Suppressor macrophage (primary cell): ENCODE measurements at places on chromosomes 7 and 10.

- DNase-seq, result peak; percentile 16
Observed at GRCh38 chr7:82443547-82444219, at the start of gene CACNA2D1. CACNA2D1 (minus strand) TSS chr7:82443777.

GRCh38 chr7:66930341-66930740 lies 9.3 kb downstream of the TMEM248 start:
- no peak for DNase-seq

- no peak for DNase-seq
Observed at GRCh38 chr7:70582927-70583895, 548.7 kb upstream of the GALNT17 start.

GRCh38 chr7:73353243-73353642 lies 25.3 kb downstream of the FKBP6 start:
- DNase-seq, result no peak

GRCh38 chr10:133275684-133276092 lies 980 bp downstream of the ADAM8 start:
- DNase-seq, result peak; percentile 70

DNA sequence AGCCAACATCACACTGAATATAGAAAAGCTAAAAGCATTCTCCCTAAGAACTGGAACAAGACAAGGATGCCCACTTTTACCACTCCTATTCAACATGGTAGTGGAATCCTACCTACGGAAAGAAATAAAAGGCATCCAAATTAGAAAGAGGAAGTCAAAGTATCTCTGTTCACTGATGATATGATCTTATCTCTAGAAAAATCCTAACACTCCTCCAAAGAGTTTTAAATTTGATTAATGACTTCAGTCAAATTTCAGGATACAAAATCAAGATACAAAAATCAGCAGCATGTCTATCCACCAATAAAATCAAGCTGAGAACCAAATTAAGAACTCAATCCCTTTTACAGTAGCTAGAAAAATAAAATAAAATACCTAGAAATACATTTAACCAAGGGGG lies 35.3 kb upstream of the TNKS2 start:
- no peak for DNase-seq

GRCh38 chr7:66236713-66237303 lies 31.7 kb downstream of the TPST1 start:
- DNase-seq, result no peak

DNA sequence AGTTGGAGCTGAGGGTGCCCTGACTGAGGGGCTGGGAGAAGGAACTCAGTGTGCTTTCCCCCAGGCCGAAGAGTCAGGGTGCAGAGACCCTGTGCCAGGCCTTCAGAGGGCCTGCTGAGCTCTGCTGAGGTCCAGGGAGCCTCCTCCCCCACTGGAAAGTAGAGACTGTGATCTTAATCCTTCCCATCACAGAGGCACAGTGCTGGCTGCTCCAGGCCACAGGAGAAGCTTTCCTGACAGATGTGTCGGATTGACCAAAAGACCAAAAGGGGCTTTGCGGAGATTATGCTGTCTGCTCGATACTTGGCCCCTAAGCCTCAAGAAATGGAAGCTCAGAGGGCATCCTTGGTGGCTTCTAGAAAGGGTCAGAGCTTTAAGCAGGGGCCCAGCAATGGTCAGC lies 32.9 kb upstream of the BTRC start:
- DNase-seq, result no peak

GRCh38 chr7:75971961-75972763 lies 22.2 kb downstream of the TMEM120A start:
- DNase-seq, result peak; percentile 84

DNA sequence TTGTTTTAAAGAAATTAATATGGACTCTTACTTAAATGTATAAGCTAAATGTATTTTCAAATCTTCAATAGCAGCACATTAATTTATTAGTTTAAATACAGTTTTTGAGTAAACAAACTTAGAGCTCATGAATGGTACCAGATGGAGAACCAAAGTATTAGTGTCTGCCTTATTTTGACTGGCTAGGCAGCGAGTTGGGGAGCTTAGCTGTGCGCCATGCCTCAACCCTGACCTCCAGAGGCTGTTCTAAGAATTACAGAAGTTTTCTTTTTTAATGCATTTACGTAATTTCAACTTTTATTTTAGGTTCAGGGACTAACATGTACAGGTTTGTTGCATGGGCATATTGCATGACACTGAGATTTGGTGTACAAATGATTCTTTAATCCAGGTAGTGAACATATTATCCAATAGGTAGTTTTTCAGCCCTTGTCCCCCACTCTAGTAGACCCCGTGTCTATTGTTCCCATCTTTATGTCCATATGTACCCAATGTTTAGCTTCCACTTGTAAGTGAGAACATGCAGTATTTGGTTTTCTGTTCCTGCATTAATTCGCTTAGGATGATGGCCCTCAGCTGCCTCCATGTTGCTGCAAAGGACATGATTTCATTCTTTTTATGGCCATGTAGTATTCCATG lies 166.8 kb downstream of the IQUB start:
- DNase-seq, result peak; percentile 35

DNA sequence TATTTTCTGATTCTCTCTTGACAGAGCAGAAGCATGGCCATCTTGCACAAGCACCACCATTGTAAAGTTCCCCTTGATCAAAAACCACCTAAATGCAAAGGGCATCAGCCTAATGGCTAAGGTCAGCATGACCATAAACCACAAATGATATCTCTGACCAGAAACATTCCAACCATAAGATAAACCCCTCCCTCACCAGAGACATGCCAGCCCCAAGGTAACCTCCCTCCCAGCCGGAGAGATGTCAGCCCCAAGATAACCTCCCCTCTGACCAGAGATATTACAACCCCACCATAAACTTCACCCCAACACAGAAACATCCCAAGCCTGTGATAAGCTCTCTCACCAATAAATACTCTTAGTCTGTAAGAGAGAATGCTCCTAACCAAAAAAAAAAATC lies 72.1 kb upstream of the CDK1 start:
- DNase-seq, result no peak

- DNase-seq, result no peak
Observed at GRCh38 chr7:150856303-150857275, 4.3 kb downstream of the AOC1 start.

- no peak for DNase-seq
Observed at GRCh38 chr10:44792119-44792775, 118.9 kb upstream of the TMEM72 start.

DNA sequence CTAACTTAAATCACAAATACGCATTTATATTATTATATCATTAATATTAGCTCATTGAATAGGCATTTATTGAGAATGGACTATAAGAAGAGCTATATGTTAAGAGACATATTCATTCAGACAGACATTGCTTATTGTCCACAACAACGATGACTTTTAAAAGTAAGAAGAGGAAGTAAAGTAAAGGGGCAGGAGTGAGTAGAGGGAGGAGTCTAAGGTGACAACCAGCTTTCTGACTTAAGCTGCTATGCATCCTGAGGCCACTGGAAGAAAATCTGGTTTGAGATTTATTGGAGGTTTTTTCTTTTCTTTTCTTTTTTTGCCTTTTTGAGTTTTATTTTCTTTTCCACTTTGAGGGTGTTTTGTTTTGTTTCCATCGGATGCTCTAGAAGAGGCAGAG lies 723.5 kb downstream of the GRM8 start:
- DNase-seq, result no peak

- DNase-seq, result no peak
Observed at GRCh38 chr7:2640482-2640830, 8.7 kb downstream of the TTYH3 start.

DNA sequence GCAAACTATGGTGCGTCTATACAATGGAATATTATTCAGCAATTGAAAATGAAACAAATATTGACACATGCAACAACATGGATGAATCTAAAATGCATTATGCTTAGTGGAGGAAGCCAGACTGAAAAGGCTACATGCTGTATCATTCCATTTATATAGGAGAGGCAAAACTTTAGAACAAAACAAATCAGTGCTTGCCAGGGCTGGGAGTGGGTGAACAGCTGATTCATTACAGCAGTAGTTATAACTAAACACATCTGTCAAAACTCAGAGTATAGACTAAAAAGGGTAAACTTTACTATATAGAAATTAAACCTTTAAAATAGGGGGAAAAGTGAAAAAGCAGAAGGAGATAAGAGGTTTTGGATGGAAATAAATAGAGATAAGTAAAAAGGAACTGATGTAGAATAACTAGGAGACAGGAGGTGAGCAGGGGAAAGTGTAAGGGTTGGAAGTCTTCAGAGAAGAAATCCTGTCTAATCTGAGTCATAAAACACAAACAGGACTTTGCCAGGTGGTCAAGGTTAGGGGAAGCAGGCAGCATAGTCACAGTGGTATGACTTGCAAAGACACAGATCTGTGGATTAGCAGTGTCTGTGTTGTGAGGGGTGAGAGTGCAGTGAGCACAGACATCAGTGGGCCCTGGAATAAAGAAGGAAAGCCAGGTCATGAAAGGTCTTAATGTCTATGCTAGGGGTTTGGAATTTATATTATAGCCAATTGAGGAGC lies 349.8 kb downstream of the PHTF2 start:
- DNase-seq, result no peak

DNA sequence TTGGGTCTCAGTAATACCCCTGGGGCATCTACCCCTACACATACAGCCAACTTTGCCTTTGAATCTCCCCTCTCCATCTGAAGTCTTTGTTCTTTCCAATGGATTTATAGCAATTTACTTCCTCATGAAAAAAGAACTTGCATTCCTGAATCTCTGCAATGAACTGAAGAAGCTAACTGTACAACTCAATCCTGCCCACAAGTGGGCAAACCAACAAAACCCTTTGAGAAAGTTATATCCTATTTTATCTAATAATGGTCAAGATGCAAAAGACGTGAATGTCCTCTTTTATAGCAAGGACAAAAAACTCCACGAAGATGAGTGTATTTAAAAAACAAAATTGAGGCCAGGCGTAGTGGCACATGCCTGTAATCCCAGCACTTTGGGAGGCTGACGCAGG lies 991.3 kb downstream of the LRMDA start:
- DNase-seq, result no peak
